ENCODE measurements at places on chromosomes 2 and 18.

- DNase-seq: peak; percentile 87
These were observed 335.8 kb downstream of the SMAD2 start for GRCh38 chr18:47594621-47595086.

DNA sequence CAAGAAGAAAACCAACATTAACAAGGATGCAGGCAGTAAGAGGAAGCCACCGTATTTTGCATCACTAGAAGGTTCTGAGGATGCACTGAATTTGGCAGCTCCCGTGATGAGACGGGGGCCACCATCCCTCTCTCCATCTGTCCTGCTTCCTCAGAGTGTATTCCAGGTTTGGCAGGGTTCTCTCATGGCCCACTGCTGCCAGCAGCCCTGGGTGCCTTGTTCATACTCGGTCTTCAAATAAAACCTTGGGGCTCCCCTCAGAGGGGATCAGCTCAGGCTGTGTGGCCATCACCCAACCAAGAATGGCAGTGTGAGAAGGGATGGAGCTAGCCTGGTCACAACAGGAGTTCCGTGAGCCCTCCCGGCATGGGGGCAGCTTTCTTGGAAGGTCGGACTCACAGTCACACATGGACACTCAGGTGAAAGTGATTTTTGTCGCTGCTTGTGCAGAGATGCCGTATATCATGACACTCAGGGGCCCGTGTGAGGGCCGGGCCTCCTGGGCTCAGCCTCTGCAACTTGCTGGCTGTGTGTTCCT lies 12.8 kb upstream of the MBP start:
- no peak for DNase-seq

DNA sequence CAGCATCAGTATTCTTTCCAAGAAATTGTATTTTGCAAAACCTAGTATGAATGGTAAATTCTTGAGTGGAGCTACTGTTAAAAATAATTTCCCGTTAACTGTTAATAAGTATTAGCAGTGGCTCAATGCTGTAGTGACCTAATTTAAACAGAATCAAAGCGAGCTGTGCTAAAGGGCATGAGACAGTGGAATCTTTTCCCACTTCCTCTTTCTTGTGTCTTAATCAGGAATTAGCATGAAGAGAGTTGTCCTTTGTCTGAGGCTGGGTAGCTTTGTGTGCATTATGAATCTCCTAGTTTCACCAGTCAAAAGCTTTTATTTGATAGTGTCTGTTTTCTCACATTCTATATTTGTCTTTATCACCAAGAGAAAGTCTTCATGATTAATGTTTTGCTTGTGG lies 298.8 kb upstream of the GCFC2 start:
- DNase-seq: peak; percentile 32

DNA sequence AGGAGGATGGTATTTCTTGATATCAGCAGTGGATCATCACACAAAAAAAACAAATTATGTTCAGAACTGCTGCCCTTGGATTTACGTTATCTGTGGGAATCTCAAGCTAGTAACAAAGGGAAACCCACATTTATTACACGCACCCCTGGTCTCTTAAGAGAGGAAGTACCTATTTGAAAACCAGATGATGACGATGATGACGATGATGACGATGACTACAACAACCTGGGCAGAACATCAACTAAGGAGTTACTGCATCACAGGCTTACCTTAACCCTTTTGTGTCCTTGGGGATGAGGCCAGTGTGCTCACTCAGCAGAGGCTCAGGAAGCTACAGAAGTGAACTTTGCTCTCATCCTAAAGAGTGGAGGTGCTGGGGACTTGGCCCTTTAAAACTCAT lies 169.4 kb downstream of the FSHR start:
- no peak for DNase-seq

GRCh38 chr2:242075696-242076095 lies 206.2 kb downstream of the RTP5 start:
- DNase-seq: no peak

- DNase-seq: no peak
These were observed 37.5 kb downstream of the SNED1 start for GRCh38 chr2:241035818-241036396.

DNA sequence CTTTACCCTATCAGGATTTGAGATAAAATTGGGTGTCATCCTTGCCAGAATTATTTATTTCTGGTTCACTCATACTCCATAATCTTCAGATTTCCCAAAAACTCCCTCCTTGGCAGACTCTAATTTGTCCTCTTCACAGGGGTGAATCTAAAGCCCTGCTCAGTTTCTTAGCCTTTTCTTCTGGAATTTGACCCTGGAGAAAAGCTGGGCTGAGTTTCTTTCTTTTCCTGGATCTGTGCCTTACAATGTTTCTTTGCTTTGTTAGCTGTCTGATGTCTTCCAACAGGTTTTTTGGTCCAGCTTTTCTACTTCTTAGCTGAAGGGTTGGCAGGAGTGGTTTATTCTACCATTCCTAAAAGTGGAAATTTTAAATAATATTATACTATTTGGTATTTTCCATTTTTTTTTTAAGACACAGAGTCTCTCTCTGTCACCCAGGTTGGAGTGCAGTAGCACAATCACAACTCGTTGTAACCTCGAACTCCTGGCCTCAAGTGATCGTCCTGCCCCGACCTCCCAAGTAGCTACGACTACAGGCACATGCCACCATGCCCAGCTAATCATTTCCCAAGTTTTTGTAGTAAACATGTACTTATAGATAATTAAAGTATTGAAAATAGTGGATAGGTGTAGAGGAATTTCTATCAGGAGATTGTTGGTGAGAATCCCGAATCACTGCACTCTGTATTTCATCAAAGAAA lies 138.4 kb upstream of the TWIST2 start:
- DNase-seq: no peak

GRCh38 chr2:68813596-68813995 lies 57.6 kb downstream of the BMP10 start:
- DNase-seq: no peak

GRCh38 chr2:152097290-152097800 lies 1.5 kb downstream of the CACNB4 start:
- DNase-seq: no peak

GRCh38 chr2:97760480-97761049 lies 47.2 kb downstream of the ZAP70 start:
- DNase-seq: no peak

GRCh38 chr2:151782378-151783132 lies 45.7 kb downstream of the ARL5A start:
- no peak for DNase-seq

- no peak for DNase-seq
These were observed 110.0 kb downstream of the MBP start for GRCh38 chr18:77022556-77022955.

GRCh38 chr2:159617646-159618045 lies 1.3 kb upstream of the BAZ2B start:
- peak; percentile 70 for DNase-seq

- DNase-seq: no peak
These were observed 88.6 kb downstream of the KCNH7 start for GRCh38 chr2:162749994-162750393.

GRCh38 chr2:118686346-118686745 lies 161.1 kb downstream of the EN1 start:
- DNase-seq: no peak

GRCh38 chr2:20348542-20348941 lies 2.1 kb downstream of the PUM2 start:
- no peak for DNase-seq

GRCh38 chr2:28463893-28464292 lies 32.0 kb upstream of the PLB1 start:
- DNase-seq: no peak

GRCh38 chr18:8526332-8526731 lies 82.9 kb upstream of the RAB12 start:
- no peak for DNase-seq

DNA sequence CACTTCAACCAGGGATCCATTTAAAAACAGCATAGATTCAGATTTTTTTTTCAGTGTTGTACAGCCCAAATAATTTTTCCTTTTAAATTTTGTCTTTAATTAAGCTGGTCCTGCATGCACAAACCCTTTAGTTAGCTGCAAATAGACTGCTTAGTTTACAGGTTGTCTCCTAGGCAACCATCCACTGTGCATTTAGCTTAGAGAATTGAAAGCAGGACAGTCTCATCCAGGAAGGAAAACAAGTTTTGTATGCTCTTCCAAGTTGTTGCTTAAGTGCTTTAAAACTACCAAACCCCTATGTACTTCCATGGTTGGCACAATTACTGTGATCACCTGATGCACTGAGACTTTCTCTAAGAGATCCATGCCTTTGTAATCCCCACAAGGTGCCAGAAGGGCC lies at the start of gene MAP3K19:
Gene MAP3K19 (minus strand): TSS at position 148 of the 400 bp plus-strand sequence. CDS start 22,800 bp downstream, outside the sequence.
- peak; percentile 43 for DNase-seq

GRCh38 chr2:156394033-156394741 lies 42.0 kb upstream of the GPD2 start:
- no peak for DNase-seq

DNA sequence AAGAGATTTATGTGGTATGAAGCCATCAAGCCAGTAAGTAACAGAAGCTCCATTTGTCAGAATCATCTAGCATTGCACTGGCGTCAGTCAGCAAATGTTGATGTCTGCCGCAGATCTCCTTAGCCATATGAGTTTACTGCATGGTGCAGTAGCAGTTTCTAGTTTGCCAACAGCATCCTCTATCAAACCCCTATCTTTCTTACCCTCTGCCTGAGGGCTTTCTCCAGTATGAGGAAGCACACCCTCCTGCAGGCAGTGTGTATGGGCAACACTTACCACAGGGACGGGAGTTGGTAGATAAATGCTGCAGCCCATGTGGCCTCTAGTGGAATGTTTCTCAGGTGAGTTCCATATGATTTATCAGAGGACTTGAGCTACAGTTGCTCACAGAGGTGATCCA lies 63.7 kb downstream of the EFEMP1 start:
- no peak for DNase-seq

DNA sequence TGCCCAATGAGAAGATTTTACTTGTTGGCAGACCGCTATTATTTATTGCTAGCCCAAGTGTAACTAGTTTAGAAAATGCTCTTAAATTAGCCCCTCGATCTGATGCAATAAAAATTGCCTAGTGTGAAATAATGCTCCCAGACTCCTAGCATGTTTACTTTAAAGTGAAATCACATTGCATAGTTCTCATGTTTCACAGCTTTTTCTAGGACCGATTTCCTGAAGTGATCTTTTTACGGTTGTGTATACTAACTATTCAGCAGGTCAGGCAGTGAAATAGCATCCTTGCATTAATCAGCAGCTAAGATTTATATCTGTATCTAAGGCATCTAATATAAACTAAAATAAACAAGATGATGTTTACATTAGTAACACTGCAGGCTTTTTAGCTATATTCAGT lies 52.4 kb downstream of the PMS1 start:
- no peak for DNase-seq

DNA sequence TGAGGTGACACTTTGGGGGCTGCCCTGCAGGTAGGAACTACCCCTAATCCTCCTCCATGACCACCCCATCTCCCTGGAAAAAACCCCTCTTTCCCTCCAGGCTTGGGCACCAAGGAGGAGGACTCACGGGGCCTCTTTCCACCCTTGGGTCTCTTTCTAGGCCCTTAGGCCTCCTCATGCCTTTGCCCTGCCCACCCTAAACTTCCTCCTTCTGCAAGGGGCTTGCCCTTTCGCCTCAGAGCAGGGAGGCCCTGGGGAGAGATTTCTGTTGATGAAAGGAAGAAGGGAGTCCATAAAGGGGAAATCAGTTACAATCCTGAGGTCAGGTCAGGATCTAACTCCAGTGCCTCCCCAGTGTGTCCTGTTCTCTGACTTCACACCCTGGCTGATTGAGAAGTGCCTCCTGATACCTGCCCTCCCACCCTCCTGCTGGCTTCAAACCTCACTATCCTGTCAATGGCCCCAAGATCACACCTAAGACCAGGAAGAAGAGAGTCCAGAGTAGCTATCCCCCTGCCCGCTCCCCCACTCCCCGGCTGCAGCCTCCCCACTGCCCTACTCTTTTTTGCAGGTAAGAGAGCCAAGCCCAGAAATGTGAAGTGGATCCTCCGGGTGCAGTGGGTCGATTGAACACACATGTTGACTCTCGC lies 16.7 kb upstream of the TNS1 start:
- no peak for DNase-seq

DNA sequence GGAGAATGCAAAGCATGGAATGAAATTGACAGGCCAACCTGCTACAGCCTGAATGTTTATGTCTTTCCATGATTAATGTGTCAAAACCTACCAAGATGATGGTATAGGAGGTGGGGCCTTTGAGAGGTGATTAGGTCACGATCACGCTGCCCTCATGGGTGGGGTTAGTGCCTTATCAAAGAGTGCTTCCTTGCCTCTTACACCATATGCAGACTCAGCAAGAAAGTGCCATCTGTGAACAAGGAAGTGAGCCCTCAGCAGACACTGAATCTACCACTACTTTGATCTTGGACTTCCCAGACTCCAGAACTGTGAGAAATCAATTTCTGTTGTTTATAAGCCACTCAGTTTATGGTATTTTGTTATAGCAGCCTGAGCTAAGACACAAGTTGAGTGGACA lies 147.5 kb upstream of the BCL2L11 start:
- DNase-seq: no peak

GRCh38 chr2:234701421-234701820 lies 204.5 kb upstream of the ARL4C start:
- no peak for DNase-seq

DNA sequence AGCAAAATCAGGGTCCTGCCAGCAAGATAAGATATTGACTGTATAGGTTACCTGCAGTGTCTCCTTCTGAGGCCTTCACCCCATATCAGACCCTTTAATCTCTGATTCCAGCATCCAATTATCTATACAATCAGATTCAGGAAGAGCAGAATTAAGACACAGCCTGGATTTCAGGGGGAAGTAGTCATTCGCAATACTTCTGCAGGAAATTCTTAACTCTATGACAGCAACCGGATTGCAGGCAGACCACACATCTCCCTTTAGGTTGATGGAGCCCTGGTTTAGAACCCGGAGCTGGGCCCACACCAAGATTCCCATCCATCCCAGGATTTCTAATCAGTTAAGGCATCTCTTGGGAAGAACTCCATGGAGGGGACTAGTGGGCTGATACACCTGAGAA lies 9.5 kb downstream of the ARL4C start:
- DNase-seq: no peak

GRCh38 chr2:202545523-202545922 lies 89.2 kb upstream of the FAM117B start:
- no peak for DNase-seq

- DNase-seq: no peak
These were observed 500.0 kb upstream of the SETBP1 start for GRCh38 chr18:44180683-44181082.

DNA sequence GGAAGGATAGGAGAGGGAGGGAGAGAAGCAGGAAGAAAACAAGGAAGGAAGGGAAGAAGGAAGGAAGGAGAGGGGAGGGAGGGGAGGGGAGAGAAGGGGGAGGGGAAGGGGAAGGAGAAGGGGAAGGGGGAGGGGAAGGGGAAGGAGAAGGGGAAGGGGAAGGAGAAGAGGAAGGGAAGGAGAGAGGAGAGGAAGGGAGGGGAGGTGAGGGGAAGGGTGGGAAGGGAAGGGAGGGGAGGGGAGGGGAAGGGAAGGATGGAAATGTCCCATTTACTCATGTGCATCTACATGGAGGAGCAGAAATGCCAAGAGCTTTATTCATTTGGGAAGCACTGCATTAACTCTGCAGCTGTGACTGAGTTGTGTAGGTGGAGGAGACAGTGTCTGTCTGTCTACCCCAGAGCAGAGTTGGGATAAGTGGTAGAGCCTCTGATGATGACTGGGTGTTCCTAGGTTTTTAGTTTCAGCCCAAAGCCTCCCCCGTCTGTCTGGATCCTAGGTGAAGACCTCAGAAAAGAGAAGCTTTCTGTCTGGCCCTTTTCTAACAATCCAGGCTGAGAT lies 131.3 kb downstream of the COL6A3 start:
- DNase-seq: no peak
